Adrenal gland (tissue), 19 donors: ENCODE measurements at places on chromosomes 13 and 19. TPM values are rescaled to one million over a fixed set of nuclear protein-coding genes. Genes with fewer than 3 reads are reported as not detected.

Gene SIGLECL1
- polyA plus RNA-seq: not detected

Gene PSPN
- 0.86 TPM for polyA plus RNA-seq

Gene OSCAR
- polyA plus RNA-seq: 6.0 TPM

Gene AZU1
- polyA plus RNA-seq: 0.30 TPM

Gene NLRP7
- 0.05 TPM for polyA plus RNA-seq

Gene GTF3A
- polyA plus RNA-seq: 168 TPM

Gene PRKD2
- 53.7 TPM for polyA plus RNA-seq

Gene CLIP3
- 12.6 TPM for polyA plus RNA-seq

Gene CPAMD8
- polyA plus RNA-seq: 33.7 TPM
